Stomach (tissue), 19 donors: ENCODE measurements at places on chromosomes 4 and X. TPM values are rescaled to one million over a fixed set of nuclear protein-coding genes. Genes with fewer than 3 reads are reported as not detected.

DNA sequence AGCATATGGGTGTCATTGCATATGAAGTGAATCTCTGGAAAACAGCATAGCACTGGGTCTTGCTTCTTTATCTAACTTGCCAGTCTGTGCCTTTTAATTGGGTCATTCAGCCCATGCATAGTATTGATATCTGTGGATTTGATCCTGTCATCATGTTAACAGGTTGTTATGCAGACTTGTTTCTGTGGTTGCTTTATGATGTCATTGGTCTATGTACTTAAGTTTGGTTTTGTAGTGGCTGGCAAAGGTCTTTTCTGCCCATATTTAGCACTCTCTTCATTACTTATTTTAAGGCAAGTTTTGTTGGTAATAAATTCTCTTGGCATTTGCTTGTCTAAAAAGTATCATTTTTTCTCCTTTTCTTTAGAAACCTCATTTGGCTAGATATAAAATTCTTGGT, 221.1 kb upstream of the ITM2A start:
- no peak for DNase-seq

Gene WDR1
- total RNA-seq, result 95.1 TPM

DNA sequence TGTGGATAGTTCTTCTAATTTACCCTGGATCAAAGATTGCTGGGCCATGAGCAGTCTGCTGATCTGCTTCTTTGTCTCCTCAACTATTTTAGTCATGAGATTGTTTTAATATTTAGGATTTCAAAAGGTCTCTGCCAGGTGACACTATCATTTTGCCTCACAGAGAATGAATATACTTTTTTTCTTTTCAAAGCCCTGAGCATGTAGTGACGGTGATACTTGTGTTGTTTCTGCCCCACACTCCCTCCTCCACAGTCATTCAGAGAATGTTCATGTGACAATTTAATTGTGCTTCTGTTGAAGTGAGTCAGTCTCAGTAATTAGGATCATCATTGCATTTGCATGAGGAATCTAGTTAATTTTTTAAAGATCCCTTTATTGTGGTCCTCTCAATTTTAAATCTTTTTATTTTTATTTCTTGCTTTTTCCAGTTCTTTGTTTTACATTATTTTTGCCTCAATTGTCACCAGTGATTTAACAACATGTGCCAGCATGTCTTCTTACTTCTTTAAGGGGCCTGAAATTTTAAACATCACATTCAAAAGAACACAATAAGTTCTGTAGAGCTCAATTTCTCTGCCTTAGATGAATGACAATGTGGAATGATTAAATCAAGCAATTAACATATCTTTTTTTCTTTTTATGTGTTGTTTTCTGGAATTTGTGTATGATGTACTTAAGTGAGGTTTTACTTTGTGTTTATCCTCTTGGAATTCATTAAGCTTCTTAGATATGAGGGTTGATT, 12.3 kb downstream of the MMRN1 start:
- no peak for DNase-seq

Gene HMGB2
- total RNA-seq, result 26.6 TPM

Gene GPRASP2
- 3.6 TPM for total RNA-seq

GRCh38 chr4:681736-682451, 7.1 kb downstream of the SLC49A3 start:
- DNase-seq, result peak; percentile 86

Gene PCDH7
- total RNA-seq, result 38.8 TPM

GRCh38 chrX:136711147-136711546, 63.2 kb downstream of the CD40LG start:
- DNase-seq, result peak; percentile 55

Gene TEX28
- total RNA-seq, result not detected

DNA sequence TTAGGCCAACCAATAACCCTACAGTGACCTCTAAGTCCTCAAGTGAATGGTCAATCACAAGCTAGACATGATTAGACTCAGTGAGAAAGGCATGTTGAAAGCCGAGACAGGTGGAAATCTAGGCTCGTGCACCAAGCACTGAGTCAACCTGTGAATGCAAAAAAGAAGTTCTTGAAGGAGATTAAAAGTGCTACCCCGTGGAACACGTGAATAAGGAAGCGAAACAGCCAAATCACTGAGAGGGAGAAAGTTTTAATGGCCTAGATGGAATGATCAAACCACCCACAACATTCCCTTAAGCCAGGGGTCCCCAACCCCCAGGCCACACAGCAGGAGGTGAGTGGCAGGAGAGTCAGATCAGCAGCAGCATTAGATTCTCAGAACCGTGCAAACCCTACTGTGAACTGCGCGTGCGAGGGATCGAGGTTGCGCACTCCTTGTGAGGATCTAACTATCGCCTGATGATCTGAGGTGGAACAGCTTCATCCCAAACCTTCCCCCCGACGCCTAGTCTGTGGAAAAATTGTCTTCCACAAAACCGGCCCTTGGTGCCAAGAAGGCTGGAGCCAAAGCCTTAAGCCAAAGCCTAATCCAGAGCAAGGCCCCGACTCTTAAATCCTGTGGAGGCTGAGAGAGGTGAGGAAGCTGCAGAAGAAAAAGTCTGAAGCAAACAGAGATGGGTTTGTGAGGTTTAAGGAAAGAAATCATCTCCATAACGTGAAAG, 19.5 kb upstream of the PDE6B start:
- peak; percentile 8 for DNase-seq

Gene RAB41
- not detected for total RNA-seq

GRCh38 chr4:83230928-83231327, 53.7 kb downstream of the COQ2 start:
- no peak for DNase-seq

GRCh38 chr4:77095101-77095821, 19.5 kb upstream of the CCNI start:
- DNase-seq, result peak; percentile 84

- DNase-seq, result no peak
Observed at GRCh38 chr4:109164011-109164410, 138.4 kb downstream of the COL25A1 start.

- no peak for DNase-seq
Observed at GRCh38 chr4:12421364-12421763, 992.7 kb upstream of the HS3ST1 start.

GRCh38 chr4:113673450-113673849, 88.1 kb downstream of the CAMK2D start:
- DNase-seq, result peak; percentile 9

Gene CPZ
- not detected for total RNA-seq

GRCh38 chrX:64894454-64895038, 81.7 kb downstream of the ZC4H2 start:
- peak; percentile 30 for DNase-seq

- no peak for DNase-seq
Observed at GRCh38 chr4:142355421-142355930, 490.6 kb downstream of the INPP4B start.

Gene GAB3
- not detected for total RNA-seq

DNA sequence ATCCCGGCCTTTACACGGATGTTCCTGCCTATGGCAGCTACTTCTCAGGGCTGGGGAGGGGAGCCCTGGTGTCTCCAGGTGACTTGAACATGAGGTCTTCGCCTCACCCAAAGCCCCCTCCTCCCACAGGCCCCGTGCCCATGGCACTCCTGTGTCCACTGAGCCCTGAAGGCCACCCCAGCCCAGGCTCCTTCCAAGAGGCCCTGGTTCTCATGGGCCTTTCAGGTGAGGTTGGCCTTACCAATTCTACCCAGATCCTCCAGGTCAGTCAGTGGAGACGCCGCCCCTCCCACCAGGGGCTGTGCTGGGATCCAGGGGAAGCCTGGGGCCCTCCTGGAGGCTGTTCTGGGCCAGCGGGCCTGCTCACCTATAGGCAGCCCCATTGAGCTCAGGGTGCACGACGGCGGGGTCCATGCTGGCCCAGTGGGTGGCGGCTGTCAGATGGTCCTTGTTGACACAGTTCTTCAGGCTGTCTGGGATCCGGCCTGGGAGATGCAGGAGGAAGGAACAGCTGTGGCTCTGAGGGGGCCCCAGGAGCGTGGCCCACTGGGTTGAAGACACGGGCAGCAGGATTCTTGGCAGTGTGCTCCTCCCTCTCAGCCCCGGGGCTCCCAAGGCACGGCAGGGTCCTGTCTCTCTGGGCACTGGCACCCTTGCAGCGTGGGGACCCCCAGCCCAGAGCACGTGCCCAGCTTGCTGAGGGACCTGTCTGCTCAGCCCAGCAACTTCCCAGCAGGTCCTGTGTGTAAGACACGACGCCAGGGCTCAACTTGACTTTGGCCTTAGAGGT, 36.2 kb downstream of the CTBP1 start:
- no peak for DNase-seq

DNA sequence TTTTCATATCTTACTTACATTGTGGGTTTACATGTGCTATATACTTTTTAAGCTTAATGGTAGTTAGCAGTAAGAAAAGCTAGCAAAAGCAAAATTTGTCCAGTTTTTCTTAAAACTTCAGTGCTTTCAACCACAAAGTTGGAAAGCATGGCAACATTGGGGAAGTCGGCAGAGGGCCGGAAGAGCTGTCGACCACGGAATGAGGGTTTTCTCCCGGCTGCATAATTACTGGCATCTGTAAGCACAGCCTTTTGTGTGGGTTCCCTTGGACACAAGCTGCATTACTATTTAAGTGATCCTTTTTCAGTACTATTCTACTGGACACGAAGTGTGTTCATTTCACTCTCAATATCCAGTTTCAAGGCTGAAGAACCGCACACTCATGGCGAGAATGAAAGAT, 560.4 kb downstream of the ANKRD50 start:
- DNase-seq, result no peak

- DNase-seq, result no peak
Observed at GRCh38 chr4:7584098-7584497, 149.4 kb upstream of the PSAPL1 start.

DNA sequence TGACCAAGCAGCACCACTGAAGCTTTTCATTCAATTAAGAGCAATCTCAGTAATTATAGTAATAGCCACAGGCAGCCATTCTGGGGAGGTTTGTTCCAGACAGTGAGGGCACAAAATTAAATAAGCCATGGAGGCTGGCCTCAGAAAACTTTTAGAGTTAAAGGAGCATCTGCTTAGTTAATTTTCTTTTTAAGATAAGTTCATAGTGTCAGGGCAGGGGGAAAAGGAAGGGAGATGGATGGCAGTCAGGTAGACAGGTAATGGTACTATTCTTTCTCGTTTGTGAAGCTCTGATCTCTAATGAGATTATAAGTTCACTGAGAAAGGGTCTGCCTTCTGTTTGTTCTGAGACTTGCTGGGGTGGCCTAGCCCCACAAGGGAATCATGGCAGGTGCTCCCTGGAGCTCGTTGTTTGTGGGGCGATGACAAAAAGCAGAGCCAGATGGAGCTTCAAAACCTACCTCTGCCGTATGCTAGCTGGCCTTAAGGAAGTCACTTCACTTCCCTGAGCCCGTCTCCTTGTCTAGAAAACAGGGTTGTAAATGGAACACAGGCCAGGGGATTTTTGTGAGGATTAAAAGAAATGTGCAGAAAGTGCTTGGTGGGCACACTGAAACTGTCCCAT, 44.6 kb upstream of the FGFBP2 start:
- no peak for DNase-seq

- no peak for DNase-seq
Observed at GRCh38 chrX:112694811-112695210, 15.1 kb upstream of the LHFPL1 start.

- no peak for DNase-seq
Observed at GRCh38 chr4:141647966-141648365, 11.6 kb downstream of the IL15 start.

- DNase-seq, result no peak
Observed at GRCh38 chr4:94650690-94651089, 107.1 kb upstream of the BMPR1B start.

Gene BLTP1
- 176 TPM for total RNA-seq

GRCh38 chrX:128816919-128817318, 706.4 kb downstream of the SMARCA1 start:
- no peak for DNase-seq

Gene SCML2
- not detected for total RNA-seq

DNA sequence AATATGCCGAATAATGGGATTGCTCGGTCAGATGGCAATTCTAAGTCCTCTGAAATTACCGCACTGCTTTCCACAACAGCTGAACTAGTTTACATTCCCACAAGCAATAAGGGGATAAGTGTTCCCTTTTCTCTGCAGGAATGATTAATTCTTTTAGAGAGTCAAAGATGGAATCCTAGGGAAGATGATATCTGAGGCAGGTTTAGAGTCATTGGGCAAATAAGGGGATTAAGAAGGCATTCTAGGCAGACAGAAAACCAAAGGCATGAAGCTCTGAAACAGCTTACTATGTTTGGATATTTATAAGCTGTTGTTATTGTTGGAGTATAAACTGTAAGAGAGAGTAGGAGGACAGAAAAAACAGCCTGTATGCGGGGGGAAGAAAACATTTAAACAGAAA, 85.7 kb downstream of the TET2 start:
- DNase-seq, result no peak

Gene PABPC1L2B
- total RNA-seq, result not detected

GRCh38 chr4:123200051-123200940, 196.3 kb upstream of the SPRY1 start:
- peak; percentile 6 for DNase-seq

DNA sequence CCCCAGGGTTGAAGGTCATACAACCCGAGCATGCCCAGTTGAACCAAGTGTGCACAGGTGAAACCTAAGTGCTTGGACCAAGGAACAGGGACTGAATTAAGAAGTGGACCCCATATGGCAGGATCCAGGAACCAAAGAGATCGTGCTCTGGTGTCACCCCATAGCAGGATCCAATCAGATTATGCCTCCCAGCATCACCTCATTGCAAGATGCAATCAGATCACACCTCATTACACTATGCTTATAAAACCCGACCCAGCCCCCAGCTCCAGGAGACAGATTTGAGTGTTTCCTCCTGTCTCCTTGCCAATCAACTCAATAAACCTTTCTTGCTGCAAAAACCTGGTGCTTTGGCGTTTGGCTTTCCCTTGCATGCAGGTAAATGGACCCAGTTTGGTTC, 37.6 kb downstream of the EFHC2 start:
- DNase-seq, result no peak

- no peak for DNase-seq
Observed at GRCh38 chr4:13893211-13893610, 265.7 kb upstream of the BOD1L1 start.

Gene HSFX4
- not detected for total RNA-seq

- DNase-seq, result peak; percentile 43
Observed at GRCh38 chr4:168723020-168723419, 226.2 kb downstream of the PALLD start.

Gene G3BP2
- 51.9 TPM for total RNA-seq

Gene LRBA
- total RNA-seq, result 84.8 TPM
